Activated CD4-positive, CD25-positive, alpha-beta regulatory T cell treated with anti-CD3 and anti-CD28 coated beads, Interleukin-2, amount 50 U/mL, for 72 hours (primary cell): ENCODE measurements at places on chromosomes 13 and 19.
A peak's percentile ranks its signal among the peaks of the same experiment; 100 is the strongest.

DNA sequence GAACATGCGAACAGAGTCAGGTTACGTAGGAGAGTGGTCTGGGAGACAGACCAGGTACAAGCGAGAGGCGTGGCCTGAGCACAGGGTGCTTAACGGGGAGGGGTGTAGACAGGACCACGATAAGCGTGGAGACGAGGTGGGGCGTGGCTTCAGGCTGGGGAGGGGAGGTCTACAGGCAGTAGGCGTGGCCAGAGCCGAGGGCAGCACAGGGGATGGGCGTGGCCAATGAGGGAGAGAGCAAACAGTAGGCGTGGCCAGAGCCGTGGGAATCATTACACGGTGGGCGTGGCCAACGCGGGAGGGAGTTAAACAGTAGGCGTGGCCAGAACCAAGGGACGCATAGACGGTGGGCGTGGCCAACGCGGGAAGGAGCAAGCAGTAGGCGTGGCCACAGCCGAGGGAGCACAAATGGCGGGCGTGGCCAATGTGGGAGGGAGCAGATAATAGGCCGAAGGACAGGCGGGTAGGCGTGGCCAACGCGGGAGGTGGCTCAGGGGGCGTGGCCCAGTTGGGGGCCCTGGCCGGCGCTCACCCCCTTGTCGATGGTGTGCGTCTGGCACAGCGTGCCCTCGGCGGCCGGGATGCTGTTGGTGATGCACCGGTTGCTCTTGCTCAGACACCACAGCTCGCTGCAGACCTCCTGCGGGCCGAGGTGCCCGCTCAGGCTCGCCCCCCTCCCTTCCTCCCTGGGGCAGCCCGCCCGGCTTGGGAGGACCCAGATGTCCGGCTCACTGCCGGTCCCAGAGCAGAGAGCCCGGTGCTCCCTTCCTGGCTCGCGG, 15.2 kb upstream of the MYO1F start:
- DNase-seq = peak; percentile 95

DNA sequence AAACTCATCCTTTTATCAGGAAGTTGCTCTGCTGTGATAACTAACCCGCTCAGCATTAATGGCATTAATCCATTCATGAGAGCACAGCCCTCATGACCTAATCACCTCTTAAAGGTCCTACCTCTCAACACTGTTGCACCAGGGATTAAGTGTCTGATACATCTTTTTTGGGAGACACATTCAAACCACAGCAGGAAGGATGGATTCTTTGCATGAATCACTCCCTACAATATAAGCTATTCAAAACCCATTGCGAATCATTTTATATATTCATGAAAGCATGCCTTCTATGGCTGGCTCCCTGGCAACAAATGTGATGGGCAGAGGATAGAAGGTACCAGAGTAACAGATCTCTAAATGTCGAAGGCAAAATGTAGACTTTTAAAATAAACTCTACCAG, 27.6 kb downstream of the ARL11 start:
- DNase-seq = no peak

DNA sequence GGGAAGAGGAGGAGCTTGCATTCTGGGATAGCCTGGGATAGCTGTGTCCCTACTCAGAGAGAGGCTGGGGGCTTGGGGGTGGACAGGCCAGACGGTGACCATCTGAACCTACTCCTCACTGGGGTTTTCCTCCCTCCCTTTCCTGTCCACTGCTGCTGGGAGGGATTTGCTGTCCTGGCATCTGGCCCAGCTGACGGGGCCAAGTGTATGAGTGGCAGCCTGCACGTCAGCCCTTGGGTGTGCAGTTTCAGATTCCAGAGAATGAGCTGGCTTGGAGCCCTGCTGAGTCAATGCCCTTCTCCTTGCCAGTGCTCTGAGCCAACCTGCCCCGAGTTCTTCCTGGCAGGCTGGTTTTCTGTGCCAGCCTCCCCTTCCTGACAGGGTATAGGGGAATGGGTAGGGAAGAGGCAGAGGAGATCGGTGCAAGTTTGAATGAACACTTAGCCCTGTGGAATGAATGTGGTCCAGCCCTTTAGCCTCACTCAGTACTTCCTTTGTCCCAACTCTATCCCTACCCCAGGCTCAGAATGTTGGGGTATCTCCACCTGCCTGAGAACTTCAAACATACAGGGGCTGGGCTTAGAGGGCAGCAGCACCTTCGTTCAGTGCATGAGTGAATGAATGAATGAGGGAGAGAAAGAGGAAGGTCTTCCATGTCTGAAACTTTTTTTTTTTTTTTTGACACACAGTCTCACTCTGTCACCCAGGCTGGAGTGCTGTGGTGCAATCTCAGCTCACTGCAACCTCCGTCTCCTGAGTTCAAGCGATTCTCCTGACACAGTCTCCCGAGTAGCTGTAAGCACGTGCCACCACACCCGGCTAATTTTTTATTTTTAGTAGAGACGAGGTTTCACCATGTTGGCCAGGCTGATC, 1.8 kb upstream of the ANGPTL4 start:
- DNase-seq = no peak

DNA sequence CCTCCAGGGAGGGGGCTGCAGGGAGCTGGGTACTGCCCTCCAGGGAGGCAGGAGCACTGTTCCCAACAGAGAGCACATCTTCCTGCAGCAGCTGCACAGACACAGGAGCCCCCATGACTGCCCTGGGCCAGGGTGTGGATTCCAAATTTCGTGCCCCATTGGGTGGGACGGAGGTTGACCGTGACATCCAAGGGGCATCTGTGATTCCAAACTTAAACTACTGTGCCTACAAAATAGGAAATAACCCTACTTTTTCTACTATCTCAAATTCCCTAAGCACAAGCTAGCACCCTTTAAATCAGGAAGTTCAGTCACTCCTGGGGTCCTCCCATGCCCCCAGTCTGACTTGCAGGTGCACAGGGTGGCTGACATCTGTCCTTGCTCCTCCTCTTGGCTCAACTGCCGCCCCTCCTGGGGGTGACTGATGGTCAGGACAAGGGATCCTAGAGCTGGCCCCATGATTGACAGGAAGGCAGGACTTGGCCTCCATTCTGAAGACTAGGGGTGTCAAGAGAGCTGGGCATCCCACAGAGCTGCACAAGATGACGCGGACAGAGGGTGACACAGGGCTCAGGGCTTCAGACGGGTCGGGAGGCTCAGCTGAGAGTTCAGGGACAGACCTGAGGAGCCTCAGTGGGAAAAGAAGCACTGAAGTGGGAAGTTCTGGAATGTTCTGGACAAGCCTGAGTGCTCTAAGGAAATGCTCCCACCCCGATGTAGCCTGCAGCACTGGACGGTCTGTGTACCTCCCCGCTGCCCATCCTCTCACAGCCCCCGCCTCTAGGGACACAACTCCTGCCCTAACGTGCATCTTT, 7.8 kb upstream of the CEACAM5 start:
- DNase-seq = peak; percentile 21

GRCh38 chr13:85557691-85558467, 241.3 kb downstream of the SLITRK6 start:
- DNase-seq = no peak

- DNase-seq = no peak
Measured at GRCh38 chr19:16599655-16600346, 27.6 kb upstream of the SLC35E1 start.

DNA sequence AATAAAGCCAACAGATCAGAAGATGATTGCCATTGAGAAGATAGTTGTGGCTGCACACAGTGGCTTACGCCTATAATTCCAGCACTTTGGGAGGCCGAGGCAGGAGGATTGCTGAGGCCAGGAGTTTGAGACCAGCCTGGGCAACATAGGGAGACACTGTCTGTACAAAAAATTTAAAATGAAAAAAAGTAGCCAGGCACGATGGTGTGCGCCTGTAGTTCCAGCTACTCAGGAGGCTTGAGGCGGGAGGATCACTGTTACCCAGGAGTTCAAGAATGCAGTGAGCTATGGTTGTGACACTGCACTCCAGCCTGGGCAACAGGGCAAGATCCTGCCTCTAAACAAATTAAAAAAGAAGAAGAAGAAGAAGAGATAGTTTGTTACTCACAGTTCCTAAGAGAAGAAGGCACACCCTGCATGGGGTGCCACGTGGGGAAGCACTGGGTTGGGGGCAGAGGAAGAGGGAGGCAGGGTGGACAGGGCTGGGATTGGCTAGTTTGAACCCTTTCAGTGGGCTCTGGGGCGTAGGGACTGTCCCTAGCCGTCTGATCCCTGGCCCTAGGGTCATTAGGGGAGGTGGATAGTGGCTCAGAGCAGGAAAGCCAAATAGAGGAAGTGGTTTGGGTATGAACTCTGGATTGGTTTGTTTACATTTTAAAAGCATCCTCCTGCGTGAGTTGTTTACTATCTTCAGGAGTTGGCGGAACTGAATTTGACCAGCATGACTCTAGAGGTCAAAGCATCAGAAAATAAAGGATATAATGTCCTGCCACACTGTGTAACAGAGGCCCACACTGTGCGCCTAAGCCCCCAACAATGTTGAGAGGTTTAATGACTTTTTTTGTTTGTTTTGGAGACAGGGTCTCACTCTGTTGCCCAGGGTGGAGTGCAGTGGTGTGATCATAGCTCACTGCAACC, 60.5 kb upstream of the MEDAG start:
- no peak for DNase-seq

DNA sequence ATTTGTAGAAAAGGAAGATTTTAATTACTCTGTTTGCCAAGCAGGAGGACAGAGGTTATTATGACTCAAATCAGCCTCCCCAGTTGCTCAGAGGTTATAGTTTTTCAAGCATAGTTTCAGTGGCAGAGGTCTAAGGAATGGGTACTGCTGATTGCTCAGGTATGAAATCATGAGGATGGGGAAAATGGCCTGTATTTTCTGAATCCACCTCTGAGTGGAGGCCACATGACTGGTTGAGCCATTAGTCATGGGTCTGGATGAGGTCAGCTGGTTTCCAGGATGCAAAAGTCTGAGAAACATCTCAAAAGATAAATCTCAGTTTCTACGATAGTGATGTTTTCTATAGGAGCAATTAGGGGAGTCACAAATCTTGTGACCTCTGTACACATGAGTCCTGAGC, 62.8 kb upstream of the CEACAM8 start:
- DNase-seq = no peak

- no peak for DNase-seq
Measured at GRCh38 chr19:2424686-2425621, 2.4 kb downstream of the TIMM13 start.

- no peak for DNase-seq
Measured at GRCh38 chr13:45055198-45055901, 65.0 kb upstream of the GTF2F2 start.

DNA sequence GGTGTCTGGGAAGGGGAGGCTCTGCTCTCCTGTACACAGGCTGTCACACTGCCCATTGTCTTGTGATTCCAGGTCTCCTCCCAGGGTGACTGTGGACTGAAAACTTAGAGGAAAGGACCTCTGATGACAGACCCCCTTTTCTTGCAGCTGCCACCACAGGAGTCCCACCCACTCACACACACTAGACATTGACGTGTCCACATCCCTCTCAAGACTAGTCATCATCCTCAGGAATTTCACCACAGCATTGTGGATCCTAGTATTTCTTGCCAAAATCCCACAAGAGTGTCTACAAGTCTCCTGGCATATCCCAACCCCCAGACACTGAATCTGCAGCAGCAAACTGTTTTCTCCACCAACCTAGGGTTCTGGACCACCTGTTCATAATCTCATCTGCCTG, 5.3 kb downstream of the ZNF85 start:
- DNase-seq = no peak

GRCh38 chr13:36913463-36913862, 6.6 kb downstream of the SMAD9 start:
- no peak for DNase-seq

- DNase-seq = no peak
Measured at GRCh38 chr13:58324161-58324560, 692.6 kb downstream of the PCDH17 start.

DNA sequence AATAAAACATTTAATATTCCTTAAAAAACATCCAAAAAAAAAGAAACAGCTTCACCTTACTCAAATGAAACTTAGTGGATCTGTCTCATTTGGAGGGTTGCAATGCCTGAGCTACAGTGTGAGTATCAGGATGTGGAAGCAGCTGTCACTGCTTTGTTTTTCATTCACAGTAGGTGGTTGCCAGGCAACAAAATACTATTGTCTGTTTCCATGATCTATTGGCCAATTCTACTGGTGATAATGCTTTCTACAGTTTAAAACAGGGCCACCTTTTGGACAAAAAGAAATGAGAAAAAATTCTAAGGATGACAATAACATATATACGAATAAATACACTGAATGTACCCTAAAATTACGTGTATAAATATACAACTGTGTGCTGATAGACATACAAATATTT, 3.0 kb downstream of the ENOX1 start:
- DNase-seq = no peak

- no peak for DNase-seq
Measured at GRCh38 chr13:22050951-22051563, 380.2 kb downstream of the FGF9 start.

GRCh38 chr19:47601180-47601904, 7.6 kb upstream of the BICRA start:
- DNase-seq = no peak

DNA sequence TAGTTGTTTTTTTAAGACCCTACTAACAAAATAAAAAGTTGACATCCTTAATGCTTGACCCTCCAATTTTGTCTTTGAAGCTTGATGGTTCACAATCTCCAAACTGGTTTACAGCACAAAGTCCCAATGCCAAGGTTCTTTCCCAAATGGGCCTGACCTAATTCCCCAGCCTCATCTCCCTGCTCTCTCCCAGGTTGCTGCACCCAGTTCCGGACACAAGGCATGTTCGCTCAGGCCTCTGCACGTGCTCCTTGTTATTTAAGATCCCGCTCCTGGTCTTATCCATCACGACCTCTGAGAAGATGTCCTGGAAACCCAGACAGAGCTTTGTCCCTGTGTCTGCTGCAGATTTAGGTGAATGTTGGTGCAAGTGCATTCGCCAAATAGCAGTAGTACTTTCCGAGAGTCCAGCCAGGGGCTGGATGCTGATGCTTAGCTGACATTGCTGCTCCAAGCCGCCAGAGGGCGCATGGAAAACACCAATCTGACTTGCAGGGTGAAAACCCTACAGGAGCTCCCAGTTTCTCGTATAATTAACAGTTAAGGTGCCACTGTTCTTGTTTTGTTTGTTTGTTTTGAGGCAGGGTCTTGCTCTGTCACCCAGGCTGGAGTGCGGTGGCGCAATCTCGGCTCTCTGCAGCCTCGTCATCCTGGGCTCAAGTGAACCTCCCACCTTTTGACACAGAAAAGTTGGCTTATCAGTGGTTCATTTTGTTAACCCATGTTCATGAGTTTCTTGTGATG, 18.5 kb downstream of the LYPD3 start:
- DNase-seq = peak; percentile 76

DNA sequence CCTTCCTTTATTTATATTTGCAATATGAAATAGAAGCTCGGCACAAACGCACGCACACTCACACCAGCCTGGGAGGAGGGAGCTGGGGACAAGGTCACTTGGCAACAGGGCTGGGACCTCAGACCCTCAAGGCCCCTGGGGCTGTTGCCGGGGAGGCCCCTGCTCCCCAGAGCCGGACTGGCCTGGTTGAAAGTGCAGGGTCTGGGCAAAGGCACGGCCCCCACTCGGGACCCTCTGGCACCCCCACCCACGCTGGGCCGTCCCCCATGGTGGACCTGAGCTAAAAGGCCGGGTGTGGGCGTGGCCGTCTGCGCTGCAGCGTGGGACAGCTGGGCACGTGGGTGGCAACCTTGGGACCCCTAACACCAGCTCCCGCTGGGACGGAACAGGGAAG, 1.2 kb upstream of the TMEM86B start:
- DNase-seq = no peak
